ENCODE measurements at places on chromosomes 2 and 18.

GRCh38 chr2:143481733-143482132 lies 352.5 kb downstream of the ARHGAP15 start:
- no peak for DNase-seq

GRCh38 chr2:177275743-177276055 lies 11.2 kb upstream of the NFE2L2 start:
- DNase-seq: no peak

DNA sequence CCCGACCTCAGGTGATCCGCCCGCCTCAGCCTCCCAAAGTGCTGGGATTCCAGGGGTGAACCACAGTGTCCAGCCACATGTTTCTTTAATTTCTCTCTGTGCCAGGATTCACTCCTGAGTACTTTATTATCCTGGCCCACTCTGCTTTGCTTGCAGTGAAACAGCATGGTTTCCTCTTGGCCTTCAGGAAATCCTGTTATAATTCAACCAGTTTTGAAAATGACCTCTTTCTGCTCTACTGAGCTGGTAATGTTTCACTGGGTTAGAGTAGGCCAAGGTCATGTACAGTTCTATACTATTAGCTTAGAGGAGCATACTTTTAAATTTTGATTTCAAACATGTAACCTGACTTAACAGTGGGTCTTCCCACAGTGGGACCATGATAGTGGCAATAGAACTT lies 90.6 kb upstream of the PELI1 start:
- no peak for DNase-seq

DNA sequence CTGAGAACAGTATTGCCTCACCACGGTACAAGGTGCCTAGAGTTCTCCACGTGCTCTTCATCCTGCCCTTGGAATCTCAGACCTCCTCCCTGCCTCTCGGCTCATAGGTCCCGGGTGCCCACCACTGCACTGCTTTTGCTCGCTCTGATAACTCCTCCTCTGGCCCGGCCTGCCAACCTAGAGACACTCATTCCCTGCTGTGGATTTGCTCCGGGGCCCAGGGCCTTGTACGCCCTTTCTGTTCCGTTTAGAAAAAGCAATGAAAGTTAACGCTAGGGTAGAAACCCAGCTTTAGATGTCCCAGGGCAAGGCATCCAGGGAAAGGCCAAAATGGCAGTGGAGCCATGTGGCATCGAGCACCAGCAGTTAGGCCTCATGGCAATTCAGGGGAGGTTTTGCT lies 253.9 kb downstream of the VAPA start:
- DNase-seq: no peak

DNA sequence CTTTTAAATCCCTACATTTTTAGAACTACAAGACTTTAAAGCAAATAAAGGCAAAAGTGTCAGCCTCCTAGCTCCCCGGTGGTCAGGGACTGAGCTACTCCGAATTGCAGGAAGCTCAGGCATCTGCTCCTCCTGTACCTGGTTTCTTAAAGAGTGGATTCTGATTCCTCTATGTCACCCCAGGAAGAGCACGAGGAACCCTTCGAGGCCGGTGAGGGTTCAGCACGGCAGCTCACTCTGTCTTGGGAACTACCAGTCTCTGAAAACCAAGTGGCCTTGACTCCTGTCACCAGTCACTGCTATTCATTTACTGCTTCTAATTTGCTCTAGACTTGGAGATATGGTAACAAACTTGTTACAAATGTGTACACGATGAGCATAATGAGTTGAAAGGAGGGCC lies 2.3 kb downstream of the PER2 start:
- DNase-seq: no peak

DNA sequence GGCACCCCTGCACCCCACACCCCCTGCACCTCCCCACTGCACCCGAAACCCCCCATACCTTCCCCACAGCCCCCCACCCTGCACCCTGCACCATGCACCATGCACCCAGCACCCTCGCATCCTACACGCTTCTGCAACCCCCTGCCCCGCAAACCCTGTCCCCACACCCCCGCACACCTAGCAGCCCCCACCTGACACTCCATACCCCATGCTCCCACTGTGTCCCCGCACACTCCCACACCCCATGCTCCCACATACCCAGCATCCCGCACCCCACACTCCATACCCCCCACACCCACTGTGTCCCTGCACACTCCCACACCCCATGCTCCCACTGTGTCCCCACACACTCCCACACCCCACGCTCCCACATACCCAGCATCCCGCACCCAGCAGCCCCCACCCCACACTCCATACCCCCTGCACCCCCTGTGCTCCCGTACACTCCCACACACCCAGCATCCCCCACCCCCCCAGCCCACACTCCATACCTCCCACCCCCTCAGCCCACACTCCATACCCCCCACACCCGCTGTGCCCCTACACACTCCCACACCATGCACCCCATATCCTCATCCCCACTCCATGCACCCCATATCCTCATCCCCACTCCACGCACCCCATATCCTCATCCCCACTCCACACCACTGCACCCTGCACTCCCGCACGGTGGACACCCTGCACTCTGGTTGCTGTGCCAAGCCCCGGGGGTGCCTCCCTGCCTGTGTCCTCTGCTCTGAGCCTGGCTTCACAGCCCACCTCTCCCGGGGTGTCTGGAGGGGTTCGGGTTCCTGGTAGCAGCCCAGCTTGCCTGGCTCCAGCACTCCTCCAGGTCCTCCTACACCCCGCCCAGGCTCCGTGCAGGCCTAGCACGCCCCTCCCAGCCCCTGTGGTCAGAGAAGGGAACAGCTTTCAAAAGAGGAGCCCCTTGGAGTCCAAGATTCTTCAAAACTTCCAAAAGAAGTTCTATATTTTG lies 93.9 kb upstream of the CTDP1 start:
- no peak for DNase-seq

DNA sequence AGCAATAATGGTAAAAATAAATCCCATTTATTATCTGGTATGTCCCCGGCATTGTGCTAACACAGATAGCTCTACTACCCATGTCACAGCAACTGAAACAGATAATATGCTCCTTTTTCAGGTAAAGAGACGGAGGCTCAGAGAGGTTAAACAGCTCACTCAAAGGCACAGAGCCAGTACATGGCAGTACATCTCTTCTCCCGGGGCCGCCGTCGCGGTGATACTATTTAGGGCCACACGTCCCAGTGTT lies 693 bp upstream of the PDK1 start:
- peak; percentile 28 for DNase-seq

DNA sequence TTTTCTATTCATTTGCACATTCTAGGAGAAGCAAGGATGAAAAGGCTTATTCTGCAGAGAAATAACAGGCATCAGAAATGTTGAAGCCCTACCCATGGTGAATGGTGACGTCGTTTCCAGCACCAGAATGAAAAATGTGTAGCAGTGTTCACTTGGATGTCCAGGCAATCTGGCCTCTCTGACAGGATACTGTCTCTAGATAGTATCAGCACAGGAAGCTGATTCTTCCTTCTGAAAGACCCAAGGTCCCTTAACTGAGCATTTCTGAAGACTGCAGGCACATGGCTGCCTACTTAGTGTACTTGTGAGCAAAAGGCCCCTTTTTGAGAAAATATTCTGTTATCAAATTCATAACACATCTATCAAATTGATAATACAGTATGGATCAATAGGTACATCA lies 234.1 kb downstream of the XIRP2 start:
- no peak for DNase-seq

GRCh38 chr2:201419057-201419635 lies 32.1 kb downstream of the TRAK2 start:
- DNase-seq: no peak

- no peak for DNase-seq
These were observed 20.6 kb upstream of the LOXHD1 start for GRCh38 chr18:46677611-46678010.

DNA sequence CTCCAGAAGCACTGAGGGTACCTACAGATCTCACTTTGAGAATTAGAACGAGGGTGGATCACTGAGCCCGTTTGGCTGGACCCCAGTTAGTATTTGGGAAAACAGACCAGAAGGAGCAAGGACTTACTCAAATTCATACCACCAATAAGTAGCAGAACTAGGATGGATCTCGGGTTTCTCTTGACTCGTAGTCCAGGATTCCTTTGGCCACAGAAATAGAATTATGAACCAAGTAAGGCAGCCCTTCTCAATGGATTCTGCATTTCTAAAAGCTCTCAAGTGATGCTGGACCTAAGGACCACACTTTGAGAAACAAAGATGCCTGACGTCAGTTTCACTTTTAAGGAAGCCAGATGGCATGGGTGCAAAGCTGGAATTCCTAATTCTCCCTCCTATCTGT lies 153.0 kb downstream of the KLHL29 start:
- no peak for DNase-seq

- no peak for DNase-seq
These were observed 45.3 kb downstream of the ADAM23 start for GRCh38 chr2:206488623-206489022.

DNA sequence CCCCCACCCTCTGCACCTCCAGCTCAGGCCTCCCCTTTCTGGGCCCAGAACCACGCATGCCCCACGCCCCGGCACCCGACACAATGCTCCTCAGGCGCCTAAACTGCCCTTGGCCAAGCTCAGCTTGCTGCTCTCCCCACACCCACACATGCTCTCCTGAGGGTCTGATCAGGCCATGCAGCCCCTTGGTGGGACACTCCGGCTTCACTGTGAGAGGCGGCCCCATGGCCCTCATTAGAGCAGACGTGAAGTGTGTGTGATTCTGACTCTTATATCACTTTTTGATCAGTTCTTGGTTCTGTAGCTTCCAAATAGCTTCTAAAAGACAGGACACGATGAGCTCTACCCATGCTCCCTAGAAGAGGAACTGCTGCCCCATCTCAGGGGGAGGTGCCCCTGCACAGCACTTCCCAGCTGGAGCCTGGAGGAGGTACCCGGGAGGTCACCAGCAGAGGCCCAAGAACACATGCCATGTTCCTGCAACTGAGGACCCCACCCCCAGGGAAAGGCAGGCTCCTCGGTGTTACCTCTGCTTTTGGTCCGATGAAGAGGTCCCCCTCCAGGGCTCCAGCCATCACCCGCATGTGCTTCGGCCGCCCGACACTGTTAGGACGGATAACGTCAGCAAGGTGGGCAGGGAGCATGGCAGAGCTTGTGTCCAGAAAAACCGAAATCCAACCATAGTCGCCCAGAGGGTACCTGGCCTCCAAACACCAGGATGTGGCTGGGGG lies 3.6 kb downstream of the ACTR1B start:
- DNase-seq: no peak

DNA sequence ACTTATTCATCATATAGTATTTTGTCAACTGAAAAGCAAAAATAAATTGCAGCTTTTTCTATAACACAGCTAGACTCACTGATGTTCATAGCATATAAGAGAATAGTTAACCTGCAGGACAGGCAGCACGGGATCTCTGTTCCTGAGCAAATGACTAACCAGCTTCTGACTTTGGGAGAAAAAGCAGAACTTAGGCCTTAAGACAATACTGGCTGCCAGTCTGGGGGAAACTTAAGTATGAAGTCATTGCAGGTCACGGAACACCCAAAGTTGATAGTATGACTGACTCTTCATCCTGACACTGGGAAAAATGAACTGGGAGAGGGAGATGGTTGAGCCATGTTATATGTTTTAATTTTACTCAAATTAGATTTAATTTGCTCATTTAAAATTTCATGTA lies 113.0 kb downstream of the DPP4 start:
- DNase-seq: no peak

DNA sequence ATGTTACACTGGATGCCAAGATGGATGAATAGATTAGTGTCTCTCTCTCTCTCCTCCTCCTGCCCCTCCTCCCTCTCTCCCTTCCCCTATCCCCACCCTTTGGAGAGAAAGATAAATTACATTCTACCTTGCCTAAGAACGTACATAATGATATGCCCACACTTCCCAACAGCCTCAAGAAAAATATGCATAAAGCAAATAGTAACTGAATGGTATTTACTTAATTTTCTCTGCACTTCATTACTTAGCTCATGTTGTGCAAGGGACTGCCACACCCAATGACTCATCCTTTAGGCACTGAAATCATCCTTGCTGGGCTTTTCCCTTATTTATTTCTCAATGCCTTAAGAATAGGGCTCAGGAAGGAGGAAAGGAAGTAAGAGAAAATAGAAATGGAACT lies 137.3 kb upstream of the PID1 start:
- DNase-seq: no peak

GRCh38 chr18:55863876-55864275 lies 275.9 kb upstream of the TCF4 start:
- DNase-seq: no peak

DNA sequence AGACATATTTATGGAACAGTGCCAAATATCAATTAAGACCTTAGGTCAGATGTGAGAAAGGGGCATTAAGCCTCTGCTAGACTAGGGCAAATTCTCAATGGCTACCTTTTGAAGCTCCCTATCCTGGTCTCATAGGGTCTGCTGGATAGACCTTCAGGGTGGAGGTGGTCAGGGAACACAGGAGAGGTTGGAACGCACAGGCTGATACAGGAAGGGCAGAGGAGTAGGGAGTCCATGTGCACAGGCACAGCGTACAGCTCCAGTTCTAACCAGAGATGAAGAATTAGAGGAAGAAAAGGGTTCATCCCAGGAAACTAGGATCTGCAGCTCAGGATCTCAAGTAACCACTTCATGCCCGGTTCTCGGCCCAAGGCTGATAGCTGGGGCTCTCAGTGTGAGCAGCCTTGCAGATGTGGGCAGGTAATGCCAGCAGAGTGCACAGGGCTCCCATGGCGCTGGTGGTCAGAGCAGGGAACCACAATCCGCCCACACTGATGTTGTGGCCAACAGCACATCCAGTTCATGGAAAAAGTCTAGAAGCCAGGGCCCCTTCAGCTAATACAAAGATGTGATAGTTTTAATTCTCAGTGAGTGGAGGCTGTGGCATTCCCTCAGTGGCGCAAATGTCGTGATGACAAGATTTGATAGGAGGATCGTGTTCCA lies 3.4 kb upstream of the EVA1A start:
- DNase-seq: no peak

DNA sequence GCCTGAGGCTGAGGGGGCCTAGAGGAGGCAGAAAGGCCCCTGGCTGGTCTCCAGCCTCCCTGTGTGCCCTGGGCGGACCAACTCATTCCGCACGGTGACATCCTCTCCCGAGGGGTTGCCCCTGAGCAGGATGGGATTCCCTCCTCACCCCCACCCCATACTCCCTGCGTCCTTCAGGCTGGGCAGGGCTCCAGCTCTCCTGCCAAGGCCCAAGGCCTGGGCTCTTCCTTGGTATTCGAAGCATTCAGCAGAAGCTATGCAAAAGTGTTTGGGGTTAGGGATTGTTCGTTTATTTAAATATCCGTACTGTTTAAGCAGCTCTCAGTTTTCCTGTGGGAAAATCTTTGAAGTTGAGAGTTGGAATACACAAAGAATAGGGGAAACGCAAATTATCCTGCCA lies 113.1 kb upstream of the RAB12 start:
- DNase-seq: no peak

DNA sequence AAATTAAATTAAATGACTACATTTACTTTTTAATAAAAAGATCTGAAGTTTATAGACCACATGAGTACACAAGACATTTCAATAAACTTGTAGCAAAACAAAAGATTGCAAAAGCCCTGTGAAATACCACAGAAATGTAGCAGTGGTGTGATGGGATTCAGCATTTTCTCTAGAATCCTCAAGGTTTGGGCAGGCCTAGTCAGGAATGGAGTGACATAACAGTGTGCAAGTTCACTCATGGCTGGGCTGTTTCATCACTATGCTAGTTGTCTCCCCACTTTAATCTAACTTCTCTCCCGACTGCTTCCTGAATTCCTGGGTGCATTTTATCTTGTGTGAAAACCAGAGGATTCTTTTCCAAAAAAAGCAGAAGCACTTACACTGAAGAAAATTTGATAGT lies 1089.9 kb upstream of the DDX18 start:
- DNase-seq: no peak

Data from NCI-H2107 (cell line).